ENCODE measurements at places on chromosomes 2 and 18.

DNA sequence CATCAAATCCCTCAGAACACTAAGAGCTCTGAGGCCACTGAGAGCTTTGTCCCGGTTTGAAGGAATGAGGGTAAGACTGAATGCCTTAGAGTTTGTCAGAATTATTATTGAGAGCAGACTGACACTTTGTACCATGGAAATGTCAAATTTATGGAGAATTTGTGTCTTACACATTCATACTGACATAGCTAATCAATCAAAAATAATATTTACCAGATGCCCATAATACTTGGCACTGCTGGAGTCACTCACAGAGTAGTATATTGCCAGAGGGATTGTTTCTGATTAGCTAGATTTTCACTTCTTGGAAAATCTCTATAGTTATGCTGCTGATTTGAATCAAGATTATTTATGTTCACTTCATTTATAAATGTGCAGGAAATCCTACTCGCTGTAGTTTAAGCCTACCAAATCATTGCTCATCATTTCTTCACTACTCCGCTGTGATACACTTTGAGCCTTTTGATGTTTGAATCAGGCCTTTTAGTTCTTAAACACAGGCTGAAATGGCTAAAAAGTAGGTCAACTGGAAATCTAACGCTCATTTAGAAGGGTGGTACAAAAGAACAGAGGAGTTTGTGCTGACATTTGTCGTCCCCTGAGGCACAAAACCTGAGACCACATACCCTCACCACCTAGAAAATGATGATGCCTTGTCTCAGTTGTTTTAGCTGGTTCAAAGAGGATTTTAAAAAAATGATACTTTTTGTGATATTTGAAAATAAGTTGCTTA lies 96.1 kb upstream of the CSRNP3 start:
- DNase-seq = no peak

DNA sequence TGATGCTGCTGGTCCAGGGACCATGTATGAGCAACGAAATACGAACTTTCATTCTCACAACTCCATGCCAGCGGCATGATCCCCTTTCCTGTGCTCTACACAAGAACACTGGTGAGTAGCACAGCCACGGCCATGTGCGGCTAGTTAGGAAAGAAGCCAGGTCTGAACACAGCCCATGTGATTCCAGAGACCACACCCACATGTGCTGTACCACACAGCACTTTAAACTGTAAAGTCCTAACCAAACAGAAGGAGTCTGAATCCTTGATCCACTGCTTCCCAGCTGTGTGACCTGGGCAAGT lies 33.0 kb upstream of the ACAA2 start:
- no peak for DNase-seq

GRCh38 chr2:15865923-15866322 lies 74.4 kb upstream of the MYCN start:
- DNase-seq = no peak

DNA sequence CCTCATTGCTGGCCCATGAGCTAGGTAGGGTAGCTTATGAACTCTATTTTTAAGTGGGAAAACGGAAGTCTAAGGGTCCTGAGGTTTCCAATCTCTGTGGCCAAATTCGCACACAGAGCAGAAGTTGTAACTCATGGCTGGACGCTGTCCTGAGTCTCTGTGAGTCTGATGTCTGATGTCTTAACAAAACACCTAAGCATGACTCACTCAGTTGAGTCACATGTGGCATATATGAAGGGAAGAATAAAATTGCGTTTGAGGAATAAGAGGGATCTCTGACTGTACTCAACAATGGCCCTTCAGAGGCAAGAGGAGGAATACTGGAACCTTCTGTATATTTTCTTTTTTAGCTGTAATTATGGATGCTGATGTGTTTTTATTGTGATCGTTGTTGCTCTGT lies 569.7 kb downstream of the RIT2 start:
- DNase-seq = no peak

GRCh38 chr2:175003875-175004729 lies 1.1 kb downstream of the CHN1 start:
- no peak for DNase-seq

GRCh38 chr18:886076-886475 lies 18.6 kb upstream of the ADCYAP1 start:
- DNase-seq = no peak

DNA sequence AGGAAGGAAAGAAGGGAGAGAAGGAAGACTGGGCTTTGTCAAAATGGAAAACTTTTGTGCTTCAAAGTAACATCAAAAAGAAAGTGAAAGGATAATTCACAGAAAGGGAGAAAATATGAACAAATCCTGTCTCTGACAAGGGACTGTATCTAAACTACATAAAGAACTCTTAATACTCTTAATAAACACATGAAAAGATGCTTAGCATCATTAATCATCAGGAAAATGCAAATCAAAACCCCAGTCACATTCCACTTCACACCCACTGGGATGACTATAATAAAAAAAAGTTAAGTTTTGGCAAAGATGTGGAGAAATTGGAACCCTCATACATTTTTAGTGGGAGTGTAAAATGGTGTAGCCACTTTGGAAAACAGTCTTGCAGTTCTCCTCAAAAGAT lies 11.8 kb upstream of the ZFP36L2 start:
- DNase-seq = no peak

DNA sequence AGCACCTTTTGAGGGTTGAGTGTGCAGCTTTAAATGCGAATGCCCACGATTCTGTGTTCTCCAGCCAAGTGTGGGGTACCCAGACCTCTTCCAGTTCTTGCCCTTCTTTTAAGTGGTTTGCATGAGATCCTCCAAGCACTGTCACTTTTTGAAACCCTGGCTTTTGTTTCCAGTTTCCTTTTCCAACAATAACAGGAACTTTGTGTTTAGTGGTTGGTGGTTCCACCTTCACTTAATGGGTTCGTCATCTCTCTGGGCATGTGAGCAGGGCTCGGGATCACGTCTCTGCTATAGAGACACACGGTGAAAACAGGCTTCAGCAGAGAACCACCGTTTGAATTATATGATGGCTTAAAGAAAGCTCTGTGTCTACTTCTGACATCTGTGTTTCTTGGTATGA lies 197.6 kb downstream of the LDLRAD4 start:
- no peak for DNase-seq

GRCh38 chr2:7017671-7018281 lies 100.6 kb downstream of the RNF144A start:
- no peak for DNase-seq

DNA sequence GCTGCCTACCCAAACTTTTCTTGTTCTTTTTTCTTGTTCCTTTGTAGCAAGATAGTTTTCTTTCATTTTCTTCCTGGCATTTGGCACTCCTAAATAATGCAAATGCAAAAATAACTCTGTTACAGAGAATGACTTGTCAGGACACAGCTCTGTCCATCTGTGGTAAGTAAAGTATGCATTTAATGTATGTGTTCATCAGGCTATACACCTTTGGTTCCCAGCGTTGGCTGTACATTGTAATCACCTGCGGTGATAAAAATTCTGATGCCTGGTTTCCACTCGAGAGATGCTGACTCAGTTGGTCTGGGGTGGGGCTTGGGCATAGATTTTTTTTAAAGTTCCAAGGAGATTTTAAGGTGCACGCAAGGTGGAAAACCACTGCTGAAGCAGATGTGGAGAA lies at the start of gene SERPINB13:
Gene SERPINB13, plus strand, starts transcription at position 378 of the 400 bp plus-strand sequence. CDS start 1,325 bp downstream, outside the sequence.
- no peak for DNase-seq

- DNase-seq = no peak
Measured at GRCh38 chr2:11729362-11730212, 16.8 kb upstream of the LPIN1 start.

- DNase-seq = no peak
Measured at GRCh38 chr2:9846554-9846953, 3.3 kb downstream of the TAF1B start.

DNA sequence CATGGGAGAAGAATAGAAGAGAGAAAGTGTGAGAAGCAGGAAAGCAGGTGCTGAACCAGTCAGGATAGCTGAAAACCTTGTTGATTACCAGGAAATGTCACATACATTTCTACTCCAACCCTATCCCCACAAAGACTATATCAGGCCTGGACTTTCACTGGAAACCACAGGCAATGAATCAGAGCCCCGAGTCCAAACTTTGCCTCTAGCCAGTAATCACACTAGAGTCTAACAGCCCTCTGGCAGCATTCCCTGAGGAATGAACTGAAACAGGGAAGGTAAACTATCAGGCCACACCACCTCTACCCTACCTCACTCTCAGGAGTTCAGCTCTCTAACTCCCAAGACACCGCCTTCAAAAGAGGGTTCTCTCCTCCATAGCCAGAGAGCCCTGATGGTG lies 18.7 kb upstream of the IHH start:
- peak; percentile 77 for DNase-seq

DNA sequence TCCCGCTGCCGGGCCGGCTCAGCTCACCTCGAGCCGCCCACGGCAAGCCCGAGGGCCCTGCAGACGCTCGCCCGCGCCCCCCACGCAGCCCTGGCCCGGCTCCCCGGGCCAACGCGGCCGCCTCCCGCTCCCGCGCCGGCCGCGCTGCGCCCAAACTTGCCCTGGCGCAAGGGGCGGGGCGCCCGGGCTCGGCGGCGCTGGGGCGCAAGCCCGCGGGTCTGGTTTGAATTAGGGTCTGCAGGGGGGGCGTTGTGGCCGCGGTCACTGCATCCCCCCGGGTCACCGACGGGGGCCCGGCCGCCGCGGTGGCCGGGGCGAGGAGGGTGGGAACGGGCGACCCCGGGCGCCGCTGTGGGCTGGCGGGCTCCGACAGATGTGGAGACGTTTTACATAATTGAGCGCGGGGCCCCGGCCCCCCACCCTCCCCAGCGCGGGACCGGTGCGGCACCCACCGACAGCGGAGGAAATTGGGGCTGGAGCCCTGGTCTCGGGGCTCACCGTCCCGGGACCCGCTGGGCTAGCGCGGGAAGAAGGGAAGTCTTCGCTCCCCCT lies 690 bp downstream of the SDC1 start:
- DNase-seq = no peak

DNA sequence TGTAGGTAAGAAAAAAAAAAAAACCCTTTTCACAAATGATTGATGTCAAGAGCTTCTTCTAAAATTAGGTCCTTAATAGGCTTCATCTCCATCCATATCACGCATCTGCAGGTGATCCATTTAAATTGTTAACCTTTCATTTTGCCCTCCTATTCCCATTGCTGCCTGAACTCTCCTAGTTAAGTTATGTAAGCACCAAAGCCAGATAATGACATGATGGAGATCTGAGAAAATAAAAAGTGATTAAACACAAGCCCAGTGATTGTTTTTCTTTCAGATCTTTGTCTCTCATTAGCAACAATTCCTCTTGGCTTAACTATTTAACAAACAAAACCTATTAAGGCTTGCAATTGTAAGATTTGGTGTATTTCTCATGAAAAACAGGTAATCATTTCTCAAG lies 20.0 kb downstream of the LANCL1 start:
- no peak for DNase-seq

DNA sequence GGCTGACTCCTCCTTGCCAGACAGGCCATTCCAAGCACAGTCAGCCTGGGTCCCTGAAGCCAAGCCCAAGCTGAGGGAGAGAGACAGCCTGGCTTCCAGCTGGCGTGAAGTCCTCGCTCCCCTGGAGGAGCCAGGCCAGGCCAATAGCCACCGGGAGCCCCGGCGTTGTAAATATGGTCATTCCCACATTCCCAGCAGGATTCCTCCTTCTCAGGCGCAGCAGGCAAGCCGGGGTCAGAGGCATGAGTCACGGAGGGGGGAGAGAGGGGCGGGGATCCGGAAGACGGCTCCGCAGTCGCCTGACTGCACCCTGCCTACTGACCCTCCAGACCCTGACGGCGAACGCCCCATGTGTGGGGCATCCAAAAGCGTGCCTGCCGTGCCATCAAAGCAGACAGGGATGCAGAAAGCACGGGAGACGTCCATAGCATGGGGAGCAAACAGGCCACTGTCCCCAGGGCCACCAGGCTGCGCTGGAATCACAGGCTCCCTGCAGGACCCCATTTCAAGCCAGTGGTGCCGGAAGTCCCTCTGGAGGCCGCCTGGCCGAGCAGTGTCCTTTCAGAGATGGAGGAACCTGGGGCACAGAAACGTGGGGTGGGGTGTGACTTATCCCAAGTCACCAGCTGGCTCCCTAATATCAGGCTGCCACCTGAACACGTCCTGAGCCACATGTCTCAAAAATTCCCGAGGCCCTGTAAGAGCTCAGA lies 48.2 kb downstream of the TWIST2 start:
- peak; percentile 58 for DNase-seq

DNA sequence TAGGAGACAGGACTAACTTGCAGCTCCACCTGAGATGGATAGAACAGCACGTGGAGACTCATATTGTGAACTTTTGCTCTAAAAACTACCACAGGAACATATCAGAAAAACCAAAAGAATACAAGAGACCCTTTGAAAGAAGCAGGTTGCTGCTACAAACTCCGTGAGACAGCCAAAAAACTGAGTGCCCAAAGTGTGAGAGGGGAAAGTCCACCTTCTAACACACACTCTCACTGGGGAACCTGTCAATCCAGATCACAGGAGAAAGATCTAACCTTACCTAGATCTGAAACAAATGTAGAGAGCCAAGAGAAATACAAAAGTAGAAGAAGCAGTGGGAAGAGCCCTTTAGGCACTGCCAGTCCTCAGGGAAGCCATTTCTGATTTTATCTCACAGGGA lies 46.3 kb upstream of the SPOPL start:
- DNase-seq = no peak

DNA sequence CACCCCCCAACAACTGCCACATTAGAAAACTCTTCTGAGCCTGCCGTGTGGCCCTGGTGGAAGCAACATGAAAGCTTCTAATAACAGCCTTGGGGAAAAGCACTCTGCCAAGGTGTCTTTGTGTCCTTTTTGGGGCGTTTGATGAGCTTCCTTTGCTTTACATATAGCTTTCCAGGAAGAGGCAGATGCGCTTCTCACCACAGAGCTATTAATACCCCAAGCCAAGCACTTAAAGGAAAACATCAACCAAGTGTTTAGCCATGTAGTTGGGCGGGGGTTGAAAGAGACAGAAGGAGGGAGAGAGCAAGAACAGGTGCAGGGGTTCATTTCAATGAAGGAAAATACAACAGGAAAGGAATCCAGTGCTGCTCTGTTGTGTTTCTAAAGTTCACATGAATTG lies 176.1 kb downstream of the VAPA start:
- no peak for DNase-seq

DNA sequence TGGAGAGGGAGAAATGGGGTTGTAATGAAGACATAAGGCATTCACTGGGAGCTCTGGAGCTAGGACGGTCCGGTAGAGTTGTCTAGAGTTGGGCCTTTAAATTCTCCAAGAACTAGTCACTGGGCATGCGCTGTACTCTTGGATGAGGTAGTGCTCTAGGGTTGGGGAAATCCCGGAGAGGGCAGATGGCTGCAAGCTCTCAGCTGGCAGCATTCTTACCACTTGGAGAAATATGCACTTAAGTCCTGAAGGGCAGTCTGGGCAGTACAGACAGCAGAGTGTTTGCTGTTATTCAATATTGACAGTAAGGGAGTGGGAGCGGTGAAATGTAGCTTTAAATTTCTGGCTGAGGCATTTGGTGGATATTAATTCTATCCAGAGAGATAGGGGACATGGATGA lies 214.6 kb downstream of the RDH14 start:
- no peak for DNase-seq

- DNase-seq = peak; percentile 55
Measured at GRCh38 chr2:20429528-20429927, 17.3 kb upstream of the RHOB start.

- no peak for DNase-seq
Measured at GRCh38 chr2:25297738-25298137, 44.0 kb downstream of the DNMT3A start.

GRCh38 chr2:44392338-44392943 lies 30.7 kb downstream of the CAMKMT start:
- peak; percentile 29 for DNase-seq

- no peak for DNase-seq
Measured at GRCh38 chr2:74499267-74499939, at the start of gene LBX2. Gene LBX2 (minus strand): TSS chr2:74499603. CDS start chr2:74499537, 66 bp downstream.

Data from transverse colon (tissue), 4 donors.